EH (cell line): ENCODE measurements at places on chromosomes 5 and 9.

DNA sequence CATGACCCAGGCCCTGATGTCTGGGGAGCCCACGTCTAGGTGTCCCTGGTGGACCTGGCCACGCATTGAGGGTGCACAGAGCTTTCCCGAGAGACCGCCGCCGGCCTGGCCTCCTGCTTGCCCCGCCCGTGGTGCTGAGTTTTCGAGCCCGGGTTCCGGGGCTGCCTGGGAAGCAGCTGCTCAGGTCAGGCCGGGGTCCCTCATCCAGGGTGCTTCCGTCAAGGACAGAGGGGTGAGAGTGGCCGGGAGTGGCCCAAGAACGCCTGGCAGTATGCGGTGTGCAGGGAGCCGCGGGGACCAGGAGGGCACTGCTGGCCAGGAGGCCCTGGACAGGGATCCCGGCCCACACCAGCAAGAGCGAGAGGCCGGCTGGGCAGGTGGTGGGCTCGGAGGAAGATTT lies 19.6 kb downstream of the CCDC187 start:
- DNase-seq, result no peak

GRCh38 chr9:132414731-132415130 lies 4.7 kb downstream of the CFAP77 start:
- no peak for DNase-seq

DNA sequence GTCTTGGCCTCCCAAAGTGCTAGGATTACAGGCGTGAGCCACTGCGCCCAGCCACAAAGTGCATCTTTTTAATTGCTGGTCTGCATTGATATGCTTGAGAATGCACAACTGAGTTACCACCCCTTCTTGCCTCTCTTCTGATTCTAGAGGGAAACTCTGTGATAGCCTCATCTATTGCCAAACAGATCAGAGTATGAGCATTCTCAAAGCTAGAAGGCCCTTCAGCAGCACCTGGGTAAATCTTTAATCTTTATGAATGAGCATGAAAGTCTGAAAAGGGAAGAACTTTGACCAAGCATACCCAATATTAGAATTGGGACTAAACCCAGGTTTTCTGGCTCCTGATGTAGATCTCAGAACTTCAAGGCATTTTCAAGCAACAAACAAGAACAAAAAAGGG lies 298.3 kb upstream of the TNC start:
- DNase-seq, result no peak

GRCh38 chr9:8686516-8686915 lies 886.9 kb upstream of the DMAC1 start:
- DNase-seq, result no peak

GRCh38 chr9:108150736-108151586 lies 661.4 kb upstream of the KLF4 start:
- peak; percentile 87 for DNase-seq

DNA sequence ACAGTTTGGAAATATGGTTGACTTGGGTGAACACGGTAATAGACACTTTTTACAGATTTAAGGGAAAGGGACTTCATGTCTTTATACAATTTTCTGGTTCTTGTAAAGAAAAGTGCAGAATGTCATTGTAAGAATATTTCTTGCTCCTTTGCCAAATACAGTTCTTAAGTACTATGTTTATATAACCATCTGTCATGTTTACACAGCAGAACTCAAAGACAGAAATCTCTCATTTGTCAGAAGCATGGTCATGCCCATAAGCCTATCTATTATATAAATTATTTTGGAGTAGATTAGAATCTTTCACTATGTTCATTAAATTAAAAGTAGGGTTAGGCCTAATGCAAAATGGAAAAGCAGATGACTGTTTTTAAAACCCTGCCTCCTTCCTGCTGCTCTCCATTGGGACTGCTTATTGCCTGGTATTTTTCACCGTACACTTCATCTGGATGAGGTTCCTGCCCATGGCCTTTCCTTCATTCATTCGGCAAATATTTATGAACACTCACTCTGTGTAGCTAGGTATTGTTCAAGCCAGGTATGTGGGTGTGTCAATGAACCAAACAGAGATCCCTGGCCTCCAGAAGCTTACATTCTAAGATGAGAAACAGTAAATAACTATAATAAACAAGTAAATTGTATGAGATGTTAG lies 558.1 kb downstream of the NR2F1-AS1 start:
- peak; percentile 48 for DNase-seq

DNA sequence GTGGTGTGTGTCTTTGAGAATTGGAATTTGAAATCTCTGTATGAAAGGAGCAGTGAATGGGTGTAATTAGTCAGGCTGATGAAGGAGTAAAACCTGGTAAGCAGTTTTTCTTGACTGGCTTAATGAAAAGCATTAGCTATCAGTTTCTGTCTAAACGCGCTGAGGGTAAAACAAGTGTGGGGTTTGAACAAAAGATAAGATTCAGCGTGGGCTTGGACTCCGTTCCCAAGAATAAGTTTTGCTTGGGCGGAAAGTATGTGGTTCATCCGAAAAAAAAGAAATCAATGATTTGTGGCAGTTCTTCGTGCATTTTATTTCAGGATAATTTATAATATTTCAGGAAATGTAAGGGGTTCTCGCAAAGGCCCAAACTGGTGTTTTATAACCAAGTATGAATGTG lies 217.3 kb downstream of the NTRK2 start:
- no peak for DNase-seq

GRCh38 chr9:37191403-37192089 lies 71.2 kb downstream of the ZCCHC7 start:
- DNase-seq, result no peak

GRCh38 chr5:63262185-63262981 lies 683.8 kb downstream of the LRRC70 start:
- peak; percentile 67 for DNase-seq

GRCh38 chr5:146233441-146233840 lies 30.0 kb downstream of the RBM27 start:
- no peak for DNase-seq

- DNase-seq, result no peak
These were observed 61.6 kb downstream of the ST8SIA4 start for GRCh38 chr5:100841358-100842076.

DNA sequence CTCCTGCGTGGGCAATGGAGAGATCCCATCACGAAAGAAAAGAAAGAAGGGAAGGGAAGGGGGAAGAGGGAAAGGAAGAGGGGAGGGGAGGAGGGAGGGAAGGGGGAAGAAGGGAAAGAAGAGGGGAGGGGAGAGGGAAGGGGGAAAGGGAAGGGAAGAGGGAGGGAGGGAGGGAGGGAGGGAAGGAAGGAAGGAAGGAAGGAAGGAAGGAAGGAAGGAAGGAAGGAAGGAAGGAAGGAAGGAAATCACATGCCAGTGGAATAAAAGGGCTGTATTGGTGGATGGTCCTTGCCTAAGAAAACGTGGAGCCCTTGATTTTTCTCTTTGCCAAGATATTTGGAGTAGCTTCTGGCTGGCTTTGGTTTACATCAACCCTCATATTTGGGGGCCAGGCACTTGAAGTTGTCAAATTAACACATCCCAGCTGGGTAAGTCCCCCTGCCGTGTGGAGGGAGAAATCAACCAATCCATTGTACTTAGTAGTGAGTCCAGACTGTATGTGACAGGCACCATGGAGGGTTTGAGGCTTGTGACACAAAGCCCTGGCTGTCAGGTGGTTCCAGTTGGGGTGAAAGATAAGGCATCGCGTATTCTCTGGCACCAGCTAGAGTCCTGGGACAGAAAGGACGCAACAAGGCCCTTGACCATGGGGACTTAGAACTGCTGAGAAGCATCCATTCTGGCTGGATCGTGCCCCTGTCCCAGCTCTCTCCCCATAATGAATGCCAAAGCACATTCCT lies 23.7 kb downstream of the IDNK start:
- no peak for DNase-seq

DNA sequence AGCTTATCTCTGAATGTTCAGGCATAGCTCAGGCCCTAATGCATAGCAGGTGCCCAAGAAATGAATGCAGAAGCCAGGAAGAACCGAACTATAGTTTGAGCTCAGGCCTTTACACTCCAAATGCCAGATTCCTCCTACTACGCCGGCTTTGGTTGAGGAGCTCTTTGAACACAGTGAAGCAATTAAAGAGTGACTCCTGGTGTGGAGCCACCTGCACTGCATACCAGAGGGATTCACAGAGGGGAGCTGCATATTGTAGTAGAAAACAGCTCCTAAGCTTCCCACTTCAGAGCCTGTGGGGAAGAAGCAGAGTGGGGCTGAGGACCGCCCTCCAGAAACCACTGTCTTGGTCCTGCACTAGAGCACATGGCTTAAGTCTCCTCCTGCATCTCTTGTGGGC lies 14.5 kb upstream of the KCNMB1 start:
- DNase-seq, result no peak

DNA sequence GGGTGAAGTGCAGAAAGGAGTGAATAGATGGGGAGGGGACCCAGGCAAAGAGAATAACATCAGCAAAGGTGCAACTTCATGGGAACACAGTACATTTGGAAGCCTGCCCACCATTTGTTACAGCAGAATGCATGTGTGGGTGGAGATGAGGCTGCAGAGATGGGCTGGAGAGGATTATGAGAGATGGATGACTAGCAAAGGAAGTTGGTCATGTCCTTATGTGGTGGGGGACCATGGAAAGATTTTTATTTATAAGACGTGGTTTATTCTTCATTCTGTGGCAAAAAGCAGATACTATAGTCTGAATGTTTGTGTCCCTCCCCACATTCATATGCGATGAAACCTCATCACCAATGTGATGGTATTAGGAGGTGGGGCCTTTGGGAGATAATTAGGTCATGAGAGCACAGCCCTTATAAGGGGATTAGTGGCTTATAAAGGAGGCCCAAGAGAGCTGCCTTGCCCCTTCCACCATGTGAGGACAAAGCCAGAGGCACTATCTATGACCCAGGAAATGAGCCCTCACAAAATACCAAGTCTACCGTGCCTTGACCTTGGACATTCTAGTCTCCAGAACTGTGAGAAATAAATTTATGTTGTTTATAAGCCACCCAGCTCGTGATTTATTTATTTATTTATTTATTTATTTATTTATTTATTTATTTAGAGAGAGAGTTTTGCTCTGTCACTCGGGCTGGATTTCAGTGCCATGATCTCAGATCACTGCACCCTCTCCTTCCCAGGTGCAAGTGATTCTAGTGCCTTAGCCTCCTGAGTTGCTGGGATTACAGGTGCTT lies 483.7 kb downstream of the RAB3C start:
- DNase-seq, result peak; percentile 75

DNA sequence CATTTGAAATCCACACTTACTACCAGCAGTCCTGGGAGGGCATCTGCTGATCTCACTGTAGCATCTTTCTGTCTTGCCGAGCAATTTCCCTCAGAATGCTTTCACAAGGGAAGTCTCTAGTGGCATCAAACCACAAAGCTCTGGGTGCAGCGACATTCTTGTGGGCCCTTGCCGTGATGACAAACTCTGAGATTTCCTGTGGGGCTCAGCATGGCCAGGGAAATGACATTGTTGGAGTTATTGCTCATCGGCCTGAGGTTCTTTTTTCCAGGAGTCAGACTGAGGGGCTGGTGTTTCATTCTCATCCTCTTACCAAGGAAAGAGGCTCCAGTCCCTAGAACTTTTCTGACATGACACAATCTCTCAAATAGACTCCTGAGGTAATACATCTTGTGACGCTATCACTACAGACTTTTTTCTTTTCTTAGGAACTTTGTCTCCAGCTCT lies 51.4 kb downstream of the PFDN1 start:
- DNase-seq, result peak; percentile 100

- no peak for DNase-seq
These were observed 195.2 kb downstream of the AOPEP start for GRCh38 chr9:94921656-94922055.

- DNase-seq, result no peak
These were observed 146.1 kb upstream of the RANBP3L start for GRCh38 chr5:36447776-36448175.

DNA sequence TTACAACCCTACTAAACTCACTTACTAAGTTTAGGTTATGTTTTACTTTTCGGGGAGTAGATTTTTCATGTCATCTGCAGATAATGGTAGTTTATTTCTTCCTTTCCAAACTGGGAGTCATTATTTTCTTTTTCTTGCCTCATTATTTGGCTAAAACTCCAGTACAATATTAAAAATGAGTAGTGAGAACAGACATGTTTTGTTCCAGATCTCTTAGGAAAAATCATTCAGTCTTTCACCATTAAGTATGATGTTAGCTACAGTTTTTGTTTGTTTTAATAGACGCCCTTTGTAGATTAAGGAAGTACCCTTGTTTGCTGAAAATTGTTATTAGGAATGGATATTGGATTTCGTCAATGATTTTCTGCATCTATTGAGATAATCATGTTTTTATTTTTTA lies 472.0 kb upstream of the PAPPA start:
- no peak for DNase-seq

DNA sequence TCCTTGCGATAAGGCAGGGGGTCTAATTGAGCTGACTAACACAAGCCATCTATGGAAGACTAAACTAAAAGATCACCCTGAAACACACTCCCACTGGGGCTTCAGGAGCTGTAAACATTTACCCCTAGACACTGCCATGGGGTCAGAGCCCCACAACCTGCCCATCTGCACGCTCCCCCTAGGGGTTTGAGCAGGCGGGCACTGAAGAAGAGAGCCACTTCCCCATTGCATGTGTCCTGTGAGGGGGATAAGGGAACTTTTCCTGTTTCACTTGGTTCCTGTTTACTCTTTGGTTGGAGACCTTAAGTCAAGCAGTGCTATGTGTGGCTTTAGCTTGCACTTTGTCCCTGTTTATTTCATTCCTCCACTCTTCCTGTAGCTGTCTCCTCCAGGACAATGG lies 1929.5 kb upstream of the CDH9 start:
- no peak for DNase-seq

DNA sequence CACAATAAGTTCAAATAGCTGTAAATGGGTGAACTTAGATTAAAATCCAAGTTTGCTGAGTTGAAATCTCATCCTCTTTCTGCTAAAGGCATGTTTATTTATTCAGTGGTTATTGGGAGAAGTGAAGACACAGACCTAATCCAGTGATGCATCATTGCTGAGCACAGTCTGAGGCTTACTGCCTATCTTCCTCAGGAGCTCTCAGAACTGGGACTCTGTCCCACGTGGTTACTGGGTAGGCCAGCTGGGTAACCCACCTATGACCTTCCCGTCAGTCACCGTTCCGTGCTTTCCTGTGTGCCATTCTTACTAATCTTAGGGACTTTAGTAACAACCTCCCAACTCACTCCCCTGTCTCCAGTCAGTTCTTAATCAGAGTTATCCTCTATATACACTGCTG lies 226.8 kb upstream of the ATP10B start:
- DNase-seq, result no peak

- no peak for DNase-seq
These were observed 131.5 kb upstream of the SV2C start for GRCh38 chr5:75951716-75952115.

DNA sequence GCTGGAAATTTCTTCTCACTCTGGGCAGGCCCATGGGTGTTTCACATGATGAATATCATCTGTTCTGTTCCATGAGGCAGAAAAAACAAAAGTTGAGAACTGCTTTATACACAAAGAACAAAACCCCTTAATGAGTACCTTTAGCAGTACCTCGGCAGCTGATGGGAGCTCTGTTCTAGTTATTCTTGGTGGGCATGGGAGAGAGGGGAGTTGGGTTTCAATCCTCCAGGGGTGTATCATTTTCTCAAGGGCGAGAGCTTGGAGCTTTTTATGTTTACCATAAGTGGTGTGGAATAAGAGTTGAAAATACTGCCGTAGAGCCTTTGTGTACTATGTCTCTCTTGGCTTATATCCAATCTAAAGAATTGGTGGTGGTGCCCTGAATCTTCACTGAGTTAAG lies 103.3 kb upstream of the ZNF608 start:
- no peak for DNase-seq
